ENCODE measurements at places on chromosomes 1 and 21.

GRCh38 chr1:181513786-181514297, 30.5 kb downstream of the CACNA1E start:
- no peak for DNase-seq

- no peak for DNase-seq
These were observed 19.9 kb downstream of the NIBAN1 start for GRCh38 chr1:184954232-184954995.

GRCh38 chr1:27713139-27713725, 12.5 kb upstream of the FAM76A start:
- DNase-seq = no peak

- DNase-seq = no peak
These were observed 170.5 kb upstream of the KIAA0040 start for GRCh38 chr1:175363031-175363430.

GRCh38 chr1:206496131-206496793, 11.1 kb upstream of the RASSF5 start:
- DNase-seq = no peak

GRCh38 chr1:38127428-38127827, 80.8 kb upstream of the POU3F1 start:
- DNase-seq = no peak

DNA sequence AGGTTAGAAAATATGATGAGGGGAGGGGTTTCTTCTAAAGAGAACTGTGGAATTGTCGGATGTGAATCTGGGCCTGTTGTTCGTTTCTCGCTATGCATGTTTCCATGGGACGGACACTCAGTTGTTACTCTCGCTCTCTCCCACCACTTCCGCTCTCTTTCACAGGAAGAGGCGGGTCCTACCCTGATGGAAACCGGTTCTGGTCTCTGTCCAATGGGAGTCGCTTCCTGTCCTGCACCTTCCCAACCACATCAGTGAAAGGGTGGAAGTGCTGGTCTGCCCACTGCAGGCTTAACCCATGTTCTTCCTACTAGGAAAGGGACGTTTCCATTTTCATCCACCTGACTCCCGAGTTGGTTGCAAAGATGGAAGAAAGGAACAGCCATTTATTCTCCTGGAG, 119.4 kb downstream of the KCNJ15 start:
- no peak for DNase-seq

DNA sequence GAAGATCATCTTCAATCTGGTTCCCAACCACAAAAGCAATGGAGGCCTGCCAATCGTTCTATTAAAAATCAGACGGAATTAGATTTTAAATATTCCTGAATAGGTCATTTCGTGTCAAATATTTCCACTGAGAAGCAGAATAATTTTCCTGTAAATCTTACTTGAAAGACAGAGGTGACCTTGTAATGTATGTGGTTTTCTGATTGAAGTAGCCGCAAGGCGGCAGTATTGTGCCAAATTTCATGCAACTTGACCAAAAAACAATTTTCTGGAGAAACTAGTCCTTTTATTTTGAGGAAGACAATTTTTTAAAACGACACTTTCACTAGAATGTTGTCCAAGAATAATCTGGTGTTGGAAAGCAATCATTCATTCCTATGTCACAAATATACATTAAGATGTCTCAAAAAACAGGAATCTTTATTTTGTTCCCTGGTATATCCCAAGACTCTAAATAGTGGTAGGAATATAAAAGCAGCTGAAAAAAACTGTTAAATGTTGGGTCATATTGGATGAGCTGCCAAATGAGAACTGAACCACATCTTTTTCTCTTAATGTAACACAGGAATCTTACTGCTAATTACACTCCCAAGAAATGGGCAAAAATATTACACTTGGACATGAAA, 33.6 kb downstream of the SPAG17 start:
- peak; percentile 12 for DNase-seq

GRCh38 chr1:211948377-211948776, 87.0 kb downstream of the INTS7 start:
- DNase-seq = no peak

DNA sequence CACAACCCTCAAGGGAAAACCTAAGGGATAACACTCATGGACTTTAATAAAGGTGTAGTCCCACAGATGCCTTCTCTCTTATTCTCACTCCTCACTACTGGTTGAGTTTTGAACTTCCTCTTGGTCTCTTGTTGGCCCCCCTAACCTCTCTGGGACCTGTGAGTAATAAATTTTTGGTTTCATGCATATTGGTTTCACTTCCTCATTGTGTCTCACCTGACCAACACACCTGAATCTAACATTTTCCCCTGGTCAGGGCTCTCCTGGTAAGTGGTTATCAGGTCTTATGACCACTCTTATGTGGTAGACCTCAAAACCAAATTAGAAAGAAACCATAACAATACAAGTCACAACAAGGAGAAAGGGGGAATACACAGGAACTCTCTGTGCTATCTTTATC, 60.5 kb upstream of the PRMT6 start:
- DNase-seq = no peak

- no peak for DNase-seq
These were observed 41.6 kb downstream of the CD58 start for GRCh38 chr1:116529199-116529631.

DNA sequence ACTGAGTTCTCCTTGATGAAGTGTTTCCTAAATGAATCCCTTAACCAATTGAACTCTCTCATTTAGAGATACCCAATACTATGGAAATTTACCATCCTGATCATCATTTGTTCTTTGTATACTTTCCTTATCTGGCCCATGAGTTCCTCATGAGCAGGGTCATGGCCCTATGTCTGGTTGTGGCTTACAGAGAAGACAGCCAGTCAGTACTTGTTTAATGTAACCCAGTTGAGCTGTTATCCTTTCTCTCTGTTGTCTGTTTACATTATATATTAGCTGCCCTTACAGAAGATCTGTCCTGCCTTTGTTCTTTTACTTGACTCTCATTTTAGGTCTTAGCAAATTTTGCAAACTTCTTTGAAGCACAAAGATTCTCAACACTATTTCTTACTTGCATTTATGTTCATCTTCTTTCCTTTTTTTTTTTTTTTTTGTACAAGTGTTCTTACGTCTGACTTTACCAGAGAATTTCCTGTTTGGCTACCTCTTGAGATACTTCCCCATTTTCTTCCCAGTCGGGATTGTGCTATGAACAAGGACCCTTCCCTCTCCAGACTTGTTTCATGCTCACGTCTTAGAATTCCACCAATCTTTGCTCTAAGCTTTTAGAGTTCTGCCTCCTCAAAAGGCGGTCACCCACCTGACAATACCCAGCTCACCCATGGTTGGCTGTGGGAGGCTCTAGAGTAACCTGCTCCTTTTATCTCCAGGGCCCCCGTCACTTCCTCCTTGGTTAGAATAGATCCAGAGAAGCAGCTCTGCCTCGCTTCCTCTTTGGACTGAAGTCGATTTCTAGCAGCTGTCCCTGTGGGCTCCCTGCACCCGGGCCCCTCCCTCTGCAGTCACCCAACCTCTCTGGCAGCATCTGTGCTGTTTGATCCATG, 53.6 kb upstream of the RUNX1 start:
- peak; percentile 23 for DNase-seq

- DNase-seq = no peak
These were observed 144.1 kb upstream of the CTTNBP2NL start for GRCh38 chr1:112251766-112252506.

- no peak for DNase-seq
These were observed 52.8 kb downstream of the TENT5C start for GRCh38 chr1:117658676-117659075.

DNA sequence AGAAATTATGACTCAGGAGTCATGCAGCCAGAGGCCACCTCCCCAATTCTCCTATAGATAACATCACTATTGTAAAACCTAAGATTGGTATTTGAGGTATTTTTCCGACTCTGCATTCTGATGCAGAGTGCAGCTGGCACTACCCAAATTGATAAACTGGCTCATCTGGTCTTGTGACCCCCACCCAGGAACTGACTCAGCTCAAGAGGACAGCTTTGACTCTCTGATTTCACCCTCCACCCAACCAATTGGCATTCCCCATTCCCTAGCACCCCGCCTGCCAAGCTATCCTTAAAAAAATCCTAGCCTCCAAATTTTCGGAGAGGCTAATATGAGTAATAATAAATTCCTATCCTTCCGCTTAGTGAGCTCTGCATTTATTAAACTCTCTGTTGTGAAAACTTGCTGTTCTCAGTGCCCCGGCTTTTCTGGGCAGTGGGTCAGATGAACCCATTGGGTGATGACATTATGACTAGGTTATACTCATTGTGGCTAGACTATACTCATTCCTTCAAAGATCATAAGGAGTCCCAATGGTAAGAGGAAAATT, 39.4 kb upstream of the EPS15 start:
- DNase-seq = no peak

Data from amygdala (tissue), 56 donors.